Left lung (tissue), 14 donors: ENCODE measurements at places on chromosomes 5 and 9. TPM values are rescaled to one million over a fixed set of nuclear protein-coding genes. Genes with fewer than 3 reads are reported as not detected.

DNA sequence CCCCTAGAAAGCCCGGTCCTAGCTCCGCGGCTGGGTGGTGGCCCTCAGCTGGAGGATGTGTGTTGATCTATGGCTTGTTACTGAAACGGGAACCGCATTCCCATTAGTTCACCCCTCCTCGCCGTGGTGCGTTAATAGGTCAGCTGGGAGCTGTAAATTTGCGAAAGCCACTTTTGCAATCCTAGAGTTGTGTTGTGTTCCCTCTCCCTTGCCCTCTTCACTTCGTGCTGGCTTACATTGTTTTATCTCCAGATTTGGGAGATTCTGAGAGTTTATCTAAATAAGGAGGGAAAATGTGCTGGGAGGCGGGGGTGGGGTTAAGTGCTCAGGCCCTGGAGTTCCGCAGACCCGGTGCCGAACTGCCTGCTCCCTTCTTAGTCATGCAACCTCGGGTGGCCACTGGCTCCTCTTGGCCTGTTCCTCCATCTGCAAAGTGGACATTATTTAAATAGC lies 62.8 kb downstream of the HMCN2 start:
- no peak for DNase-seq
- no peak overlapping the region for H3K4me3 ChIP-seq
- no peaks in the 10 kb centered on the region for H3K27me3 ChIP-seq
- H3K36me3 ChIP-seq = no peaks in the 10 kb centered on the region

CCDC107 gene
- total RNA-seq = 25.6 TPM

RNF208 gene
- total RNA-seq = 4.9 TPM

DNA sequence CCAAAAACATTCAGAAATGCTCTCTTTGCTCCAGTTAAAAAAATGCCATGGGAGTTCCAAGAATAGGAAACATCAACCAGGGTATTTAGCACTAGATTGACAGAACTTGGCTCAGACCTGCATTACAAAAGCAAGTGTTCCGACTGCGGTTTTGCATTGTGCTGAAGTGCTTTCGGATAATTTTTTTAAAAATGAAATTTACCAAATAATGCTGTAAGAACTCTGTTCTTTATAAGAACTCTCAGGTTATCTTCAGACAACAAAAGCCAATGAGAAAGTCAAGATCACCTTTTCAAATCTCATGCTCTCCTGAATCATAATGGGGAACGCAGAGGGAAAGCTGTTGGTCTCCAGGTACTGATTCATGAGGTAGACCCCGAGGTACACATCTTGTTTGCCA lies 483 bp upstream of the PLPP6 start:
- H3K4me3 ChIP-seq = peak overlapping the region; percentile 78
- H3K27me3 ChIP-seq = no peaks in the 10 kb centered on the region
- H3K27ac ChIP-seq = peak overlapping the region; percentile 84
- no peak for DNase-seq

GRCh38 chr5:78753093-78753531 lies 104.5 kb upstream of the LHFPL2 start:
- no peaks in the 10 kb centered on the region for H3K27me3 ChIP-seq
- no peaks in the 10 kb centered on the region for H3K4me1 ChIP-seq
- DNase-seq = no peak
- no peak overlapping the region for H3K27ac ChIP-seq

GRCh38 chr5:7391814-7392692 lies 3.9 kb upstream of the ADCY2 start:
- no peak overlapping the region for H3K27ac ChIP-seq
- no peak overlapping the region for H3K4me3 ChIP-seq
- peaks cover 35% of the 10 kb centered on the region for H3K27me3 ChIP-seq
- no peaks in the 10 kb centered on the region for H3K36me3 ChIP-seq
- H3K4me1 ChIP-seq = no peaks in the 10 kb centered on the region

GRCh38 chr9:83011611-83012010 lies 51.3 kb downstream of the RASEF start:
- no peaks in the 10 kb centered on the region for H3K27me3 ChIP-seq
- H3K4me1 ChIP-seq = peaks cover 2% of the 10 kb centered on the region
- no peak for DNase-seq
- no peak overlapping the region for H3K4me3 ChIP-seq
- H3K36me3 ChIP-seq = no peaks in the 10 kb centered on the region

DNA sequence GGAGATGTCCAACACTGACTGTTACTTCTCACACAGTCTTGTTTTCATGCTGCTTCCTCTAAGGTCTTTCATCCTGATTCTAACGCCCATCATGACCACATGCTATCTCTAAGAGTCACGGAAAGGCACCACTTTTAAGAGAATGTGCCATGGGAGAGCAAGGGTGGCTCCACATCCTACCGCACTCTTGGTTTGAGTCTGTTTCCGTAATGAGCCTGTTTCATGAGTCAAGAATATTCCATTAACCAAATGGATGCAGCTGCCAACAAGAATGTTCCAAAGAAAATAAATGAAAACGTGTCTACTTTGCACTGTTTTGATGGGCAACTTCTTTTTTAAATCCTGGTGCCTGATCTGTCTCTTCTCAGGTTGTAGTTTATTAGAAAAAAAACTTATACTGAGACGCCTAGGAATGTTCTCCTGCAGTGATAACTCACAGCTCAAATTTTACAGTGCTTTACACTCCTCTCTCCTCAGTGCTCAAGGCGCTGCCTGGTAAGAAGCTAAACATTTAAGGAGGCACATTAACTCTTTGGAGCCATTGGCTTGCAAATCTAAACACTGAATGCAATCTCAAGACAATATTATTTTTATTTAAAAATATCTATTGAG lies 124.3 kb downstream of the FGF1 start:
- no peaks in the 10 kb centered on the region for H3K36me3 ChIP-seq
- H3K4me3 ChIP-seq = no peak overlapping the region
- H3K27ac ChIP-seq = no peak overlapping the region
- H3K27me3 ChIP-seq = no peaks in the 10 kb centered on the region
- no peak for DNase-seq

DNA sequence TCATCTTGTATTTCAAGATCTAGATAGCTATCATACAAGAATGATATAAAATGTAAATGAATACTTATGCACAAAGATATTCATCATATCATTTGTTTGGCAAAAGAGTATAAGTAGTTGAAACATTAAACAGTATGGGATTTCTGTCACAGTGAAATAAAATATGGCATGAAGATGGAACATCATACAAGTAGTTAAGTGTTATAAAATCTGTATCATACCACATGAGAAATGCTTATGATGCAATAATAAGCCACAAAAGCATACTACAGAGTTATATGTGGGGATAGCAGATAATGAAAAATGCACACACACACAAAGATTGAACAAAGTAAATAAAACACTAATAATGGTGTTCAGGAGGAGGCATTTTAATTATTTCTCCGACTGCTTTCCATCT lies 838.0 kb upstream of the DMAC1 start:
- no peak overlapping the region for H3K27ac ChIP-seq
- no peak for DNase-seq
- no peaks in the 10 kb centered on the region for H3K4me1 ChIP-seq

C9orf153 gene
- 0.41 TPM for total RNA-seq

GRCh38 chr9:79809931-79810330 lies 238.2 kb downstream of the TLE4 start:
- H3K27ac ChIP-seq = no peak overlapping the region
- H3K27me3 ChIP-seq = no peaks in the 10 kb centered on the region
- DNase-seq = no peak
- no peak overlapping the region for H3K4me3 ChIP-seq

DNA sequence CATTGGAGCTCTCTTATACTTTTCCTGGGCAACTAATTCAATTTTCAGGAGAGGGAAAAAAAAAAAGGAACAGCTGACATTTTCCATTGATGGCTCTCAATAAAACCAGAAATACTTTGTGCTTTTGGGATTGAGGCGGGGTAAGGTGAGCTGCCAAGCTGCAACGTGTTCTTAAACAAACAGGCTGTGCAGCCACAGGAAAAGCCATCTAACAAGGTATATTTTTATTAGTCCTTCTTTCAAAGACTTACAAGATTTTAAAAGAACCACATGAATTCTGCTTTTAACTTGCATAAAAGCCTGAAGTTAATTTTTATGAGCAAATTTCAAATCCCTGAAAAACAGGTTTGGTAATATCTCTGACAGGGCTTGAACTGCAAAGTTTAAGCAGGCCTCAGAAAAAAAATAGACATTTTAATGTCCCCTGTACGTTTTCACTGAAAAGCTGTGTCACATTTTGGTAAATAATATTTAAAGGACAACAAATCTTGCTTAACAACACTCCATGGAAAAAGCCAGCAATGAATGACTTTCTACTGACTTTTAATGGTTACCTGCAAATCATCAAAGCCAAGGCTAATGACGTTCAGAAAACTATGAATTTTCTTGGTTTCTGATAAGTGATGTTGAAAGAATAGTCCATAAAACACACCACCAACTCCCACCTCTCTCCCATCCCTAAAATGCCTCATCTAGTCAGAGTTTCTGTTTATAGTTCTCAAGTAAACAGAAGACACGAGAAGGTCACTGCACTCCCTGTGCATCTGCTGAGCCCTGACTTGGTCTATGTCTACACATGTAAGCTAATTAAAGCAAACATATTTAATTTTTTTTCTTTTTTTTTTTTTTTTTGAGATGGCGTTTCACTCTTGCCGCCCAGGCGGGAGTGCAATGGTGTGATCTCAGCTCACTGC lies 433.6 kb downstream of the PIK3R1 start:
- DNase-seq = no peak
- H3K4me3 ChIP-seq = no peak overlapping the region
- H3K27me3 ChIP-seq = no peaks in the 10 kb centered on the region
- no peak overlapping the region for H3K27ac ChIP-seq

CCL28 gene
- total RNA-seq = 6.4 TPM

FASTKD3 gene
- 9.3 TPM for total RNA-seq

- no peak overlapping the region for H3K4me3 ChIP-seq
- H3K4me1 ChIP-seq = no peaks in the 10 kb centered on the region
- no peak overlapping the region for H3K27ac ChIP-seq
- H3K36me3 ChIP-seq = no peaks in the 10 kb centered on the region
- DNase-seq = no peak
Measured at GRCh38 chr9:107367727-107368502, 84.8 kb downstream of the RAD23B start.

SPRY4 gene
- total RNA-seq = 28.9 TPM

GRCh38 chr5:172769616-172770373 lies 1.2 kb downstream of the DUSP1 start:
- no peaks in the 10 kb centered on the region for H3K27me3 ChIP-seq
- peak; percentile 49 for DNase-seq
- H3K27ac ChIP-seq = peak overlapping the region; percentile 100
- peaks cover 37% of the 10 kb centered on the region for H3K36me3 ChIP-seq

DNA sequence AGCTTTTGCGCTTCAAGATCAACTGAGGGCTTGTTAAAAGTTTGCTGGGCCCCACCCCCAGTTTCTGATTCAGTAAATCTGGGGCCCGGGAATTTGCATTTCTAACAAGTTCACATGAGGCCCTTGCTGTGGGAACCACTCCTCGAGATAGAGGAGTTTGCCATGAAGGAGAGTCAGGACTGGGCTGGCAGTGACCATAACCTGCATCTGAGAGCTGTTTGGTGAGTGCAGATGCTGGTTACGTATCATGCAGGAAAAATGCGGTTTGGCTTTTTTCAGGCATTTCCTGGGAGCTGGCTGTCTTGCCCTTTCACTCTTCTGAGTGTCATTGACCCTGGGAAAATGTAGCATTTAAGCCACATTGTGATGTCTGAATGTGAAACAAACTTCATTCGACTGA lies 9.4 kb upstream of the ANGPTL2 start:
- H3K36me3 ChIP-seq = no peaks in the 10 kb centered on the region
- DNase-seq = no peak
- no peaks in the 10 kb centered on the region for H3K27me3 ChIP-seq
- H3K27ac ChIP-seq = peak overlapping the region; percentile 55

DNA sequence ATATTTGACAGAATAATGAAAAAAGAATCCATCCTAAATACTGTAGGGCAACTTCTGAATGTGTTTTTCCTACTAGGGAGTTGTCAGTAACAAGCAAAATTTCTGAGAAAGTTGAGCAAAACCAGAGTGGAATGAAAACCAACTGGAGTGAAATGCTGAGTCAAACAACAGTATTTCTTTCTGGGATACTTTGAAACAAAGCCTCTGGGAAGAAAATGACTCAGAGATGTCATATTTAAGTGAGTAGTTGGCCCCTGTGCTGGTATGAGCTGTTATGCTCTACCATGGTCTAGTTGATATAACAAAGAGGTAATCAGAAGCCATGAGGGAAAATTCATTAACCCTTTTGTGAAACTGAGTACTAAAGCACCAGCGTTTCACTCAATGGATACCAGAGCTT lies 372.1 kb upstream of the C9orf72 start:
- H3K4me3 ChIP-seq = no peak overlapping the region
- no peak for DNase-seq
- H3K27me3 ChIP-seq = no peaks in the 10 kb centered on the region
- no peak overlapping the region for H3K27ac ChIP-seq

- H3K27me3 ChIP-seq = no peaks in the 10 kb centered on the region
- H3K4me3 ChIP-seq = no peak overlapping the region
Measured at GRCh38 chr5:163660486-163660885, 155.1 kb downstream of the MAT2B start.

GAPT gene
- total RNA-seq = 18.3 TPM

DNA sequence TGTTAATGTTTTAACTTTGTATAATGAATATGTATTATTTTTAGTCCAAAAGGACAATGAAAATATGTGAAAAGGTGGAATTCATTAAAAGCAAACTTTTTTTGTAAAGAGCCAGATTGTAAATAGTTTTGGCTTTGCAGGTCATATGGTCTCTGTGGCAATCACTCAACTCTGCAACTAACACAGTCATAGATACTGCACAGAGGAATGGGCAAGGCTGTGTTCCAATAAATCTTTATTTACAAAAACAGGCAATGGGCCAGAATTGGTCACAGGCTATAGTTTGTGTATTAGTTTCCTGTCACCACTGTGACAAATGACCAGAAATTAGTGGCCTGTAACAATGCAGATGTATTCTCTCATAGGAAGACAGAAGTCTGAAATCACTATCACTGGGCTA lies 125.4 kb upstream of the PTCH1 start:
- no peak for DNase-seq
- H3K4me3 ChIP-seq = no peak overlapping the region
- no peaks in the 10 kb centered on the region for H3K27me3 ChIP-seq
- H3K27ac ChIP-seq = no peak overlapping the region
- no peaks in the 10 kb centered on the region for H3K36me3 ChIP-seq
